ENCODE measurements at places on chromosomes 16 and 17. TPM values are rescaled to one million over a fixed set of nuclear protein-coding genes. Genes with fewer than 3 reads are reported as not detected.
A peak's percentile ranks its signal among the peaks of the same experiment; 100 is the strongest.

- no peak for DNase-seq
Observed at GRCh38 chr16:75550211-75550662, 5.8 kb downstream of the TMEM231 start.

- DNase-seq: peak; percentile 3
Observed at GRCh38 chr16:24253192-24253591, 2.9 kb upstream of the CACNG3 start.

DNA sequence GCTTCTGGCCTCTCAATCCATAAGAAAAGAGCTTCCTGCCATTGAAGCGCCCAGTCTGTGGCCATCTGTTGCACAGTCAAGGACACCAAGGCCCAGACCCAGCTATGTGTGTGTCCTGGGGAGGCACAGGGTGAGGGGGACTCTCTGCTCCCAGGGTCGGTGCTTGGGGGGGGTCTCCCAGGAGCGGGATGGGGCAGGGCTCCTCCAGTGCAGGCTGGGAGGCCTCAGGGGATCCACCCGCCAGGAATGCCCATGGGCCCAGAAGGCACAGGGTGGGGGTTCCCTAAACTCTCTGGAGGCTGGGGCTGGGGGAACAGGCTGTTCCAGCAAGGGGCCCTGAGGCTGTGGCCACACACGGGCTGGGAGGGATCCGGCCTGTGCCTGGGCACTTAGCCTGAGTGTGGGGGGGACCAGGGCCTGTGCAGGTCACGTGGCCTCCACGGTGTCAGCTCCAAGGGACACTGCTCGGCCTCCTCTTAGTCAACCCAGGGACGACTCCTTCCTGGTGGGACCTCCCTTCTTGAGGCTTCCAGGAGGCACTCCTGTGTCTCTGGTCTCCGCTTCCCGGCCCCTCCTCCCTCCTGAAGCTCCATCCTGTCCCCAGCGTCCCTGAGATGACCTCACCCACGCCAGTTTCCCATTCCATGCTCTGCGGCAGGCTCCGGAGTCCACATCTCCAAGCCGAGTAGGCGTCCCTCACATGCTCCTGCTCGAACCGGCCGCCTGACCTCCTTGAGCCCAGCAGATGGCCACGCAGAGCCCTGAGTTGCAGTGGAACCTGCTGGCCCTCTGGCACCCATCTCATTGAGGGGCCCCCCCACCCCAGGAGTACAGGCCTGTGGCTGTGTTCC lies 23.1 kb upstream of the BAHCC1 start:
- DNase-seq: peak; percentile 43

Gene CYTH1
- 69.0 TPM for total RNA-seq

Gene HYDIN
- 10.1 TPM for total RNA-seq

DNA sequence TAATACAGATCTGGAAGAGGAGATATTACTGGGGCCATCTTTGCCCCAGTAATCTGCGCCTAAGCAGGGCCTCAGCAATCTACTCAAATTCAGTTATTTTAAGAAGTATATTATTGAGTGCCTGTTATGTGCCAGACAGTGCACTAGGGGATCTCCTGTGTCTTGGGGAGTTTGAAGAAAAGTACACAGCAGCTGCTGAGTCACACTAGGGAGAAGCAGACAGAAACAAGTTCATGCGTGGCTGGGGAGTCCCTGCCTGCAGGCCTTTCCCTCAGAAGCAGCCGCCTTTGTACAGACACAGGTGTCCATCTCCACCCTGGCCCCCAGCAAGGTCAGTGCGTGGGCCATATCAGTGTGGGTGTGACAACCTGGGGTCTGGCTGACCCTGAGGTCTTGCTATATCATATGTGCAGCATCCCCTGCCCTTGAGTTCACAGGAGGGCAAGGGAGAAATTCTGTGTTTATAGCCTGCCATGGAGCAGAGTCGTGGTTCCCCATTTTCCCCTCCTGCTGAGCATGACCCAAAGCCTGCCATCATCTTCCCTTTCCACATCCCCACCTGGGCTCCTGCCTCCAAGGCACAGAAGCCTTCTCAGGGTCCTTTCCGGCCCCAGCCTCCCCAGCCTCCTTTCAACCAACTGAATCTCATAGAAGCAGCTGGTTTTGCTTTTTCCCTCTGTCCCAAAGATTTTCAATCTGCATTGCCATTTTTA lies 229.9 kb upstream of the SDK2 start:
- no peak for DNase-seq

DNA sequence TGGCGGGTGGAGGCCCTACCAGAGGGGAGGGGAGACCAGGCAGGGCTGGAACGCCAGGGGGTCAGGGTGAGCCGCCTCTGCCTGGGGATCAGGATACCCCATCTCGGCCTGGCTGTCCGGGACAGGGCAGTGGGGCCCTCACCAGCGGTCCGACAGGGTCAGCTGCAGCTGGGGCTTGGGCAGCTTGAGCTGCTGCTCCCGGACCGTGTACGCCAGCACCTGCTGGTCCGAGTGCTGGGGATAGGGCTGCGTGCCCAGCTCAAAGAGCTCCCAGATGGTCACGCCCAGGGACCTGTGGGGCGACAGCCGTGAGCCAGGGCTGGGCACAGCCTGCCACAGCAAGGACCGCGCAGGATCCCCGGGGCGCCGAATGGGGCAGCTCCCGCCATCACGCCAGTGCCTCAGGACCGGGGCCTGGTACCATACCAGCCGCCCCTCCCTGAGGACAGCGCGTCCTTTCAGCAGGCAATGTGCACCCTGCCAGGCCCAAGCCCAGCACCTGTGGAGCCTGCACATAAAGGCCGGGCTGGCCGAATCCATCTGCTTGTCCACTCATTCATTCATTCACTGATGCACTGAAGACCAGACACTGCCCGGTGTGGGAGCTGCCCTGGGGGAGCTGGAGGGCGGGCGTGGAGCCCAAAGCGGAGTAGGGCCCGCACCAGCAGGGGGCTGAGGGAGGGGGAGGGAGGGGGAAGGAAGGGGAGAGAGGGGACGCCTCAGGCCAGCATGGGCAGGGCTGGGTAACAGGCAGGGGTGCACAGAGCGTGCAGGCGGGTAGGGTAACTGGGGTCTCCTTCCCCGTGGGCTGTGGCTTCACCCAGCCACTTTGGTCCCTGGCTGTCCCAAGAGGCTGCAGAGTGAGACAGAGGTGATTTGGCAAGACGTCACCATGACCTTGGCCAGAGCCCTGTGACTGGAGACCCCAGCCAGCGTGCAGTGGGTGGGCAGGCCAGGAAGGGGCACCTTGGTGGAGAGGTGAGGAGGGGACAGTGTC lies 42.0 kb upstream of the PVALEF start:
- no peak for DNase-seq

DNA sequence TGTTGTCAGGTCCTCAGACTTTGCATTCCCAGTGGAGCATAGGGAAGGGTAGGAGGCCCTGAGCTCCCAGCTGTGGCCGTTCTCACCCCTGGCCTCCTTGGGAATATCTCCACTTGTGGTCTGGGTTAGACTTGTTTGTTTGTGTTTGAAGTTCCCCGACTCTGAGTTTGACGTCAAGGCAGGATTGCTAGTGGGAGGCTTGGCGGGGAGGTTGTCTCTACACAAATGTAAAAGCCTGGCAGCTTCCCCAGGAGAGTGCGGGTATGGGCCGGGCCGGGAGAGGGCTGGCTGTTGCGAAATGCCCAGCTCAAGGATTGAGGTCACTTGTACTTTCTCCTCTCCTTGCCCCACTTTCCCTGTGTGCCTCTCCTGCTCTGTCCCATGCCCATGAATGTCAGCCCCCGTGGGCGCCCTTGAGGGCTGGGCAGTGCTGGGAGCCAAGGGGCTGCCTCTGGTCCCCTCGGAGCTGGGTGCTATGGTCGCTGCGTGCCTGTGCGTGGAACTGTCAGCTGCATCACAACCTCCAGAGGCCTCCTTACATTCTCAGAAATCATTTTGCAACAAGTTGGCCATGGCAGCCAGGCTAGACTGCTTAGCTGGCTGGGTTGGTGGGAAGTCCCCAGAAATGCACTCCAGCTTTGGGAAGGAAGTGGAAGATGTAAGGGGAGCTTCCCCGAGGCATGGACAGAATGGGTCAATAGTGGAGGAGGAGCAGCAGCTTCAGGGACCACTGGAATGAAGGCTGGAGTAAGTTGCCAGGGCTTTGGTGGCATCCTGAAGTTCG lies 84.3 kb downstream of the KSR1 start:
- DNase-seq: peak; percentile 86

Gene NOS2
- 1.1 TPM for total RNA-seq

GRCh38 chr17:77724876-77725615 lies 233.5 kb upstream of the TNRC6C start:
- DNase-seq: peak; percentile 96

GRCh38 chr16:27319257-27319965 lies 5.6 kb downstream of the IL4R start:
- DNase-seq: no peak

DNA sequence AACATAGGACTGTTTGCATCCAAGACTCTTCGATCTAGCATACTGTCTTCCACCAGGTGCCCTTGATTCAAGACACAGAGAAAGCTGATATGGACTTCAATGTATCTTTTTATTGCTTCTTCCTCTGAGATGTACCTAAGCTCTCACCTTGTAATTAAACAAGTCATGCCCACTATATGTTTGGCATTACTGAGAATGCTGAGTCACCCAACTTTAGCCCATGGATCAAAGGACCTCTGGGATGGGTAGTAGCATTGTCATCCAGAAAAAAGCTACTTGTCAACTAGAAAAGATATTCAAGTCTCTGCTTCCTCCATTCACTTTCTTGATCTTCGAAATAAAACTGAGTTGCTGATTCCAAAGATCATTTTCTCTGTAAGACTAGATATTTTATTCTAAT lies 37.8 kb downstream of the CDH8 start:
- no peak for DNase-seq

- DNase-seq: no peak
Observed at GRCh38 chr16:27642756-27643155, 92.8 kb downstream of the KATNIP start.

DNA sequence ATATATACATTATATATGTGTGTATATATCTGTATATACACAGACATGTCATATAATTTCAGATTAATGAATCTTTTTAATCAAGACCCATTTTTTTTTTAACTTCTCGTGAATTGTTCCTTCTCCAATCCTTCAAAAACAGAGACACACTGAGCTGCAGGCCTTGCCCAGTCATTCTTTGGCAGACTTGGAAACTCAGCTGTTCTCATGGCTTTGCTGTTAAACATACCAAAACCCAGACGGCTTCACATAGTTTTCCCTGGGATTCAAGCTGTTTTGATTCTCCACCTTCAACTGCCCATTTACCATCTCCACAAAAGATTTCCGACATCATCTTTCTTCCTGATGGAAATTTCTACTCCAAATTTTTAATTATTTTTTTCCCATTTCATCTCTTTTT lies 148.7 kb downstream of the KCNJ2 start:
- DNase-seq: no peak

DNA sequence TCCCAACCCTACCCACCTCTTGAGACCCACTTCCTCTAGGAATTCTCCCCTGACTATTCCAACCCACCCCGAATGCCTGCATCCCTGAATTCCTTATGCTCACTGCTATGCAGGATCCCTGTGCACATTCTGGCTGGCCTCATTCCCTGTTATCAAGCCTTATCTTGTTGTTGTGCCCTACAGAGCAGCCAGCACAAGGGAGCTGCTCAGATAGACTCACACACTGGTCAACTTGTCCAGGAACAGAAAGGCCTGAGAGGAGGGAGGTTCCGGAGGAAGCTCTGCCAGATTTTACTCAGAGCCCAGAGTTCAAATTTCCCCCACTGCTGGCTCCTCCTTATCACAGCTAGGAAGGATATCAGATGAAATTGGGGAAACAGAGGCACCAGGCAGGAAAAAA lies 24.8 kb upstream of the MYO18A start:
- no peak for DNase-seq

DNA sequence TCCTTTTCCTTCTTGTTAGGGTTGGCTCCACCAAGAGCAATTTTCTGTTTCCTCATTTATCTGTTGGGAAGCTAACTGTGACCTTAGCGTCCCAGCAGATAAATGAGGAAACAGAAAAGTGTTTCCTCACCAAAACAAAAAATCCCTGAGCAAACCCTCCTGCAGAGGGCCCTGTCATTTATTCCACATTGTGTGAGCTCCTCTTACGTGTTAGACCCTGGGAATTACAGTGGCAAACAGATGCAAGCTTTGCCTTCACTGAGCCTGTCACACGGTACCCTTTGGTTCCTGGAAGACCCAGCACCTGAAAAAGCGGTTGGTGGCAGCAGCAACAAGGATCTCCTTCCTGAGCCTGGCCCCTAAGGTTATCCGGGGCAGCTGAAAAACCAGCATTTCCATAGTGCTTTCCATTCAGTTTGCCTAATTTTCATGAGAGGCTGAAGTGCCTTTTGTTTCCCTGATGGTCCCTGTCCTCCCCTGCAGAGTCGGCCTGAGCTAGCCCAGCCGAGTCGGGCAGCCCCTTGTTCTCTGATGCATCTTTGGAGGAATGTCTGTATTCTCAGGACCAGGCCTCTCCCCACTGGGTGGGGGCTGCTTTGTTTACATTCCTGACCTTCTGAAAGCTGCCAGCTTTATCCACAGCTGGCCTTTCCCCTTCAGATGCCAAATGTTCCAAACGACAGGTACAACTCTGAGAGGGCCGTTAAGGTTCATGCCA lies 34.7 kb downstream of the YPEL2 start:
- peak; percentile 63 for DNase-seq

- no peak for DNase-seq
Observed at GRCh38 chr17:56598466-56598865, 5.0 kb downstream of the NOG start.

DNA sequence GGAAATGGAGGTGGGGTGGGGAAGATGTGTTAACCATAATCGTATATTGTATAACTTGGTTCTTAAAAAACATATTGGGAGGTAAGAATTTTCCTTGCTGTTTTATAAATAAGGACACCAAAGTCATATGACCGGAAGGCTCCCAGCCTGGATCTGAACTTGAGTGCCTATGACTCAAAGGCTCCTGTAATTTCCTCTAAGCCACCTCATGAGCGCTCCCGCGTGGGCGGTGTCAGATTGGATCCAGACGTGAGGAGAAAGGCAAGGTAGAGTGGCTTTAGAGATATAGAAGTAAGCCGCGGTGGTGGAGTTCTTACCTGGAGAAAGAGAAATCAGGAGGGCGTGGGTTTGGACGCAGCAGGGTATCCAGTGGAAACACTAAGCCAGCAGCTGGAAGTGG lies 196.2 kb upstream of the NLRP1 start:
- DNase-seq: no peak

GRCh38 chr16:57619606-57620334 lies 8.7 kb upstream of the ADGRG1 start:
- DNase-seq: peak; percentile 94

Gene PNMT
- total RNA-seq: not detected

Gene TMC5
- total RNA-seq: 0.29 TPM

Gene SMIM22
- not detected for total RNA-seq

DNA sequence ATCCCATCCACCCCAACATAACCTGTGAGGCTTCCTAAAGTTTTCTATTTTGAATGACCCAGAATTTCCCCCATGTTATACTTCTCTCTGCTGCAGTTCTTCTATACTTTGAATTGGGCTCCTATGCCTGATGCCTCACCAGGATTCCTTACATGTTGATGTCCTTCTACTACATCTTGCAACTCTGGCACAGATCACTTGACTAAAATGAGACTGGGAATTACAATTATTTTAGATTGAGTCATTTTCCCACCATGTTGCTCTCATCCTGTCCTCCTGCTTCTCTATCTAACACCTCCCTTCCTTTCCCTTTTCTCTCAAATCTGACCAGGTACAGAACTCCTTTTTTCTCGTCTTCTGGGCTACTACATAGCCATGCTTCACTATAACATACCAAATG lies 314.0 kb upstream of the KCNJ16 start:
- DNase-seq: no peak
